NCI-H146 (cell line): ENCODE measurements at places on chromosomes 16 and 17.
A peak's percentile ranks its signal among the peaks of the same experiment; 100 is the strongest.

- no peak for DNase-seq
Observed at GRCh38 chr16:55678161-55678821, 22.5 kb downstream of the SLC6A2 start.

DNA sequence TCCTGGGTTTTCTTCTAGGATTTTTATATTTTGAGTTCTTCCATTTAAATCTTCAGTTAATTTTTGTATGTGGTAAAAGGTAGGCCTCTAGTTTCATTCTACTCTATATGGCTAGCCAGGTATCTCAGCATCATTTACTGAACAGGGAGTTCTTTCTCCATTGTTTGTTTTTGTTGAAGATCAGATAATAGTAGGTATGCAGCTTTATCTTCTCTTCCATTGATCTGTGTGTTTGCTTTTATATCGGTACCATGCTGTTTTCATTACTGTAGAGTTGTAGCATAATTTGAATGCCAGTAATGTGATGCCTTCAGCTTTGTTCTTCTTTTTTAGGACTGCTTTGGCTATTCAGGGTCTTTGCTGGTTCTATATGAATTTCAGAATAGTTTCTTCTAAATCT, 77.3 kb downstream of the USP22 start:
- peak; percentile 87 for DNase-seq

- DNase-seq: peak; percentile 55
Observed at GRCh38 chr16:25256695-25257469, 763 bp downstream of the ZKSCAN2 start.

DNA sequence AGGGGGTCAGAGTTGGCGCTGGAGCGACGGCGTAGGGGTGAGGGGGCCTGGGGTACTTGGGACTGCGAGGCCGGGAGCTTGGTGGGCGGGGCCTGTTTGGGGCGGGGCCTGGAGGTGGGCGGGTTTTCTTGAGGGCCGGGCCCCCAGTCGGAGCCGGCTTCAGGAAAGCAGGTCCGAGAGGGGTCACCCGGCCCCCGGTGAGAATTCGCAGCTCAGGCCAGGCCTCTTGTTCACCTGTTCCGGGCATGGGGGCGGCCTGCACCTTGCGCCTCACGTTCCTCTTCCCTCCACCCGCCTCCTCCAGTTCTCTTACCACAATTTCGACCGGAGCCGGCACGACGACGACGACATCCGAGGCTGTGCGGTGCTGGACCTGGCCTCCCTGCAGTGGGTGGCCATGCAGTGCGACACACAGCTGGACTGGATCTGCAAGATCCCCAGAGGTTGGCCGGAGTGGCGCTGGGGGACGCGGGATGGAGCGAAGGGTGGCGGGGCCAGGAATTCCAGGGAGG, 52.5 kb downstream of the MRC2 start:
- DNase-seq: no peak

GRCh38 chr17:63488851-63489250, 12.0 kb downstream of the ACE start:
- DNase-seq: no peak

GRCh38 chr17:56111706-56112485, 41.4 kb upstream of the ANKFN1 start:
- no peak for DNase-seq

GRCh38 chr16:64278196-64278595, 843.7 kb downstream of the CDH11 start:
- no peak for DNase-seq
